ENCODE measurements at places on chromosomes 3 and 15.

- DNase-seq = no peak
Observed at GRCh38 chr3:72034986-72035385, 250.0 kb upstream of the PROK2 start.

GRCh38 chr15:68335251-68335650 is 57.7 kb downstream of the FEM1B start:
- DNase-seq = peak; percentile 55

GRCh38 chr3:10901296-10901945 is 85.4 kb downstream of the SLC6A11 start:
- peak; percentile 46 for DNase-seq

GRCh38 chr3:69193749-69194148 is 71.4 kb upstream of the LMOD3 start:
- no peak for DNase-seq

GRCh38 chr3:38479431-38480092 is 16.6 kb upstream of the EXOG start:
- peak; percentile 73 for DNase-seq
